ENCODE measurements at places on chromosomes 6 and 20. TPM values are rescaled to one million over a fixed set of nuclear protein-coding genes. Genes with fewer than 3 reads are reported as not detected.

MOG gene
- total RNA-seq = 1.5 TPM

KCNK17 gene
- 9.3 TPM for total RNA-seq

DNA sequence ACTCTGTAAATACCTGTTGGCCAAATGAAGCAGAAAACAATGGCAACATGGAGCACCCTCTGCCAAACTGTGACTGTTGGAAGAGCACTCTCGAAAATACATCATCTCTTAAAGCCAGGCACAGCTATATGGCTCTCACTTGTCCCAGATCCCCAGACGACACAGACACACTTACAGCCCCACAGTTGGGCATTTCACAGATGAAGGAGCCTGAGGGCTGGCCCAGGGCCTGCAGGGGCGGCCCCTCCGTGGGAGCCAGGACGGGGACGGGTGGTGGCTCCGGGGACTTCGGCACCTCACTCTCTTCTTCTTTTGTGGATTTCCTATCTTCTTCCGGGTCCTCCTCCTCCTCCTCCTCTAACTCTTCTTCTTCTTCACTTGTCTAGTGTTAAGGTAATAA lies 18.4 kb upstream of the MRPS10 start:
- DNase-seq = no peak

DNA sequence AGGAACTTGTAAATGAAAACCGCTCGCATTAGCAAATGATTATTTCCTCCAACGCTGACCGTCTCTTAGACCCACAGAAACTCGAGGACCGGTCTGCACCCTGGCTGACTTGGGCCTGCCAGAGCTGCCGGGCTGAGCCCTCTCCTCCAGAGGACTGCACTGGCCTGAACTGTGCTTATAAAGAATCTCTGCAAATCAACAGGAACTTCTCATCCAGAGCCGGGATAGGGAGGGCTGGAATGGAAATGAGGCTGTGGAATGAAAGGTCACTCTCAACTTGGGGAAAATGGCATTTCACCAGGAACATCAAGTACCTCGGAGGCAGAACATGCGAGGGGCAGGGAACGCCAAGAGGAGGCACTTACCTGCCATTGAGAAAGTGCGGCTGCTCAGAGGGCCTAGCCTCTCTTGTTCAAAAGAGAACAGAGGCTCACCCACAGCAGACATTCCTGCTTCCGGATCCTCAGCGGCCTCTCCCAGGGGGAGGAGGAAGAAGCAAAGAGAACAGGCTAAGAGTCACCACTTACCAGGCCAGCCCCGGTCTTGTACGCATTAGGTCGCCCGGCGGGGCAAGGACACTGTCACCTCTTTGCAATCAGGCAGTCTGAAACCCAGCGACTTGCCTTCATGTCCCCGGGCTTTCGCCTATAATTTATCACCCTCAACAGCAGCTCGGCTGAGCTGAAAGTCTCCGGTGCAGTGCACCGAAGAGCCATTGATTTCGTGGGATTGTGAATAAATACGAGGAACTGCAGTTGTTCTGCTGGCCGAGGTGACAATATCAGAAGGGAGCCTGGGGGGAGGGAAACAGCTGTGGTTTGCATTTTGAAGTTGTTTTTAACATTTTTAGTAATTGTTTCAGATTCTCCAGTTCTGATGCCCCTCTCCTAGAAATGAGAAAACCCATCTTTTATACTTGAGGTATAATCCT lies 37.6 kb downstream of the ZMYND8 start:
- DNase-seq = peak; percentile 89

- peak; percentile 68 for DNase-seq
These were observed at the start of gene PPP1R3G for GRCh38 chr6:5084781-5085647. Gene PPP1R3G (plus strand): TSS chr6:5085341. CDS start chr6:5085486, 145 bp downstream.

- no peak for DNase-seq
These were observed 458.7 kb upstream of the AGPAT4 start for GRCh38 chr6:161732594-161732993.

DNA sequence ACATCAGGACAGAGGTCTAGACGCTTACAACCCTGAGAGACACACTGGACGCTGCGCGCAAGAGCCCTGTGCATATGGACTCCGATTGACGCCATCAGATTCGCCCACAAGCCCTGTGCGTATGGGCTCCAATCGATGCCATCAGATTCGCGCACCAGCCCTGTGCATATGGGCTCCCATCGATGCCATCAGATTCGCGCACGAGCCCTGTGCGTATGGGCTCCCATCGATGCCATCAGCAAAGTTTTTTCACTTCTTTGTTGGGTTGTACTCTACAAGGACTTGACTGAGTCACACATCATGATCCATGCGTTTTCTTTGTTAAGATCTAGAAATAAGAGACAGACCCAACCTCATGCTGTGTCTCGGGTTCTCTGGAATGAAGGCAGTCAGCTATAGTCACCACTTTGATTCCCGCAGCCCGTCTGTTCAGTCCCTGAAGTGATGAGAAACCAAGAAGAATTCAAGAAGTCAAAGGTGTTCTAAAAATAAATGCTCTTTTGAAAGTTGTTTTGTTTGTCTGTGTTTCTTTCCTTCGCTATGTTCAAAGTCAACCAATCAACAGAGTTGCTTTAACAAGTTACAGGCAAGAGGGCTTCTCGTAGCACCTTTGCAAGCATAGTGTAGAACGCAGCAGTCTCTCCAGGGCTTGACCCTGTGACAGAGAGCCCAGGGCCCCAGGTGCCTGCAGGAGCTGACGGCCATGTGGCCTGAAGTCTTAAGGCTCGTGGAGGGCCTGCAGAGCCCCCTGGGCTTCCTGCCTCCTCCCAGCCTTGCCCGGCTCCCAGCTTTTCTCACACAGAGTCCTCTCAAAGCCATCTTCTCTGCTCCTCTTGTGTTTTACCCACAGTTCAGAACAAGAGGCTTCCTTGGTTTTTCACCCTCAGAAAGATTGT lies 7.9 kb downstream of the RPS6KA2 start:
- no peak for DNase-seq

DNA sequence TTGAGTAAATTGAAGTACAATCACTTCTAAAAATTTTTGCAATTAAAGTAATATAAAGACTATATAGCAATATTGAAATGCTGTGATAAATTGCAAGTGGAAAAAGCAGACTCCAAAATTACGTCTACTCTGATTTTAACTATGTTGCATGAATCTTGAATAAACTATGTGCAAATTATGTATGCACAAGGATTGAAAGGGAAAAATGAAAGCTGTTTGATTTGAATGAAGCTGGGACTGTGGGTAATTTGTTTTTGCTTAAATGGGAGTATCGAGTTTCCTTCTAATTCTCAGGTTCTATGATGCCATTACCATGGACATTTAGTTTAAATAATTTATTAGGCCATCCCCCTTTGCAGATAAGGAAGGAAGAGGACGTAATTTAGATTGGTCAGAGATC lies 198.7 kb upstream of the MYLIP start:
- no peak for DNase-seq

GRCh38 chr6:95094751-95095663 lies 482.3 kb upstream of the MANEA start:
- DNase-seq = no peak

GRCh38 chr6:380234-381218 lies 11.0 kb upstream of the IRF4 start:
- DNase-seq = no peak

RFX6 gene
- total RNA-seq = not detected

TNFAIP3 gene
- total RNA-seq = 7.6 TPM

GRCh38 chr6:140985679-140986275 lies 1146.9 kb upstream of the GJE1 start:
- DNase-seq = no peak

- DNase-seq = no peak
These were observed 139.3 kb upstream of the PHACTR1 start for GRCh38 chr6:12577124-12577850.

- DNase-seq = peak; percentile 77
These were observed 23.6 kb upstream of the TMEM181 start for GRCh38 chr6:158536084-158536890.

DNA sequence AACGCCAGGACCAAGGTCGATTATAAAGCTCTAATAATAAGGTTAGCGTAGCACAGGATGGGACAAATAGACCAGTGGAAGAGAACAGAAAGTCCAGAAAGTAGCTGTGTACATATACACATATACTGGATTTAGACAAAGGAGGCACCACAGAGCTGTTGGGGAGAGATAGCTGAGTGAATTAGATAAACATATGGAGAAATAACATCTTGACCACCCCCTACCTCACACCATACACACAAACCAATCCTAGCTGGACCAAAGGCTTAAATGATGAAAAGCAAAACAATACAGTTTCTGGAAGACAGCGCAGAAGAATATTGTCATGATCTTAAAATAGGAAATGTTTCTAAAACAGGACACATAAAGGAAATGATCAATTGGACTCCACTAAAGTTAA lies 112.9 kb downstream of the PXDC1 start:
- DNase-seq = no peak

MLN gene
- total RNA-seq = not detected

PDSS2 gene
- total RNA-seq = 14.5 TPM

GRCh38 chr6:50816115-50816675 lies 2.5 kb upstream of the TFAP2B start:
- peak; percentile 68 for DNase-seq

BTN1A1 gene
- not detected for total RNA-seq

PTPRA gene
- total RNA-seq = 37.1 TPM

DNA sequence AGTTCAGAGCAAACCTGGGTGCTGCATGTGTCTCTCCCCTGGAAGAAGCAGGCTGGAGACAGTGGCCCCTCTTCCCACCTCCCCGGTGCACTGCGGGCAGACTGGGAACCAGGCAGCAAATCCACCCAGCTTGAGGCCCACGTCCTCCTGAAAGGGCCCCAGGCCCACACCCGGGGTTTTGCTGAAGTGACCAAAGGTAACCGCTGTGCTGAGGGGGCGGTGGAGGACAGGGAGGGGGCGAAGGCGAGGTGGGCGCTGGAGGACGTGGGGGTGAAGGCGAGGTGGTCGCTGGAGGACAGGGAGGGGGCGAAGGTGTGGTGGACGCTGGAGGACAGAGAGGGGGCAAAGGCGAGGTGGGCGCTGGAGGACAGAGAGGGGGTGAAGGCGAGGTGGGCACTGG lies 1.8 kb upstream of the BIRC7 start:
- peak; percentile 22 for DNase-seq

PPP1R16B gene
- total RNA-seq = 5.1 TPM

AGER gene
- total RNA-seq = 3.6 TPM

KIF25 gene
- 0.29 TPM for total RNA-seq

DCDC2 gene
- not detected for total RNA-seq

OR2H2 gene
- total RNA-seq = not detected

GRCh38 chr6:143859891-143860660 lies 4.2 kb upstream of the ZC2HC1B start:
- DNase-seq = no peak

- DNase-seq = no peak
These were observed 12.5 kb downstream of the CRYBG1 start for GRCh38 chr6:106372838-106373501.

GRCh38 chr6:4981761-4982160 lies 22.1 kb downstream of the RPP40 start:
- no peak for DNase-seq

ANGPT4 gene
- not detected for total RNA-seq

DNA sequence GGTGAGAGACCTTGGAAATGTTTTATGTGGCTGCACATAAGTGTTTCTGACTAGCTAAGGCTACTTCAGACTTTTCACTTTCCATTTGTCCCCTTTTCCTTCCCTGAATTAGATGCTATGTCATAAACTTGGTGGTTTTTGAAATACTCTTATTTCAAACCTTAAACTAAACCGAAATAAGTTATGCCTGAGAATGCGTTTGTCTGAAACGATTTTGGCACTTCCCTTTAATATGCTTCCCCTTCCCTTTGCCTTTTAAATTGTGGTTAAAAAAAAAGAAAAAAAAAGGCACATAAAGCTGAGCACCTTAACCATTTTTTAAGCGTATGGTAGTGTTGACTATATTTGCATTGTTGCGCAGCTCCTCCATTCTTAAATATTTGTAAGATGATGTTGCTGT lies 14.3 kb downstream of the ZNF451 start:
- no peak for DNase-seq

DNA sequence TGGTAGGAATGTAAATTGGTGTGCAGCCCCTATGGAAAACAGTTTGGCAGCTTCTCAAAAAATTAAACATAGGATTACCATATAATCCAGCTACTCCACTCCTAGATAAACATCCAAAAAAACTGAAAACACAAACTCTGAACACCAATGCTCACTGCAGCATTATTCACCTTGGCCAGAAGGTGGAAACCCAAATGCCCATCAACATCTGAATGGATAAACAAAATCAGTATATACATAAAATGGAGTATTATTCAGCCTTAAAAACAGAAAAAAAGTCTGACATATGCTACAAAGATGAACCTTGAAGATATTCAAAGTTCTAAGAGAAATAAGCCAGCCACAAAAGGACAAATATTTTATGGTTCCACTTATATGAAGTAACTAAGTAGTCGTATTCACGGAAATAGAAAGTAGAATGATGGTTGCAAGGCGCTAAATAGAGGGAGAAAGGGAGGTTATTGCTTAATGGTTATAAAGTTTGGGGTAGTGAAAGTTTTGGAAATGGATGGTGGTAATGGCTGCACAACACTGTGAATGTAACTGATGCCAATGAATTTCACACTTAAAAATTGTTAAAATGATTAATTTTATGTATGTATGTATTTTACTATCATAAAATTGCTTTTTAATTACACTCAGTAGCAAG lies 4.0 kb downstream of the PHF10 start:
- DNase-seq = no peak

GRCh38 chr20:50325651-50326050 lies 135.0 kb downstream of the CEBPB start:
- no peak for DNase-seq

MCCD1 gene
- total RNA-seq = not detected

UNC5CL gene
- total RNA-seq = 0.85 TPM

- DNase-seq = no peak
These were observed 71.8 kb upstream of the CENPW start for GRCh38 chr6:126268092-126268491.

DNA sequence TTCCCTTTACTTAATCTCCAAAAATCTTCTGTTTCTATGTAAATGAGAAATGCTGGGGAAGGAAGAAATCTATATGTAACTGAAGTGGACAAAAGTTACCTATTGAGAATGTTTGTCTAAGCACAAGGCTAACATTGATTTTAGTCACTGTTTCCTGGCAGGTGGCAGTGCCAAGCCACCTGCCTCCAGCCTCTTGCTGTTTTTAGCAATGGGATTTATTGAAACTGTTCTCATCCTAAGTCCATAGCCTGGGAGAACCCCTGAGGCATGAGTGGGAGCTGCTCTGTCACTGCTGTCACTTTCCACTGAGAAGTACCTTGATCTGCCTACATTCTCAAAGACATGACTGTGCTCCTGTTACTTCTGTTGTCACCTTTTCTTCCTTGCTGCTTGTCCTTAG lies 14.7 kb downstream of the ENPP3 start:
- no peak for DNase-seq

GRCh38 chr6:79250107-79250514 lies 15.6 kb upstream of the HMGN3 start:
- no peak for DNase-seq

LHFPL5 gene
- not detected for total RNA-seq

DNA sequence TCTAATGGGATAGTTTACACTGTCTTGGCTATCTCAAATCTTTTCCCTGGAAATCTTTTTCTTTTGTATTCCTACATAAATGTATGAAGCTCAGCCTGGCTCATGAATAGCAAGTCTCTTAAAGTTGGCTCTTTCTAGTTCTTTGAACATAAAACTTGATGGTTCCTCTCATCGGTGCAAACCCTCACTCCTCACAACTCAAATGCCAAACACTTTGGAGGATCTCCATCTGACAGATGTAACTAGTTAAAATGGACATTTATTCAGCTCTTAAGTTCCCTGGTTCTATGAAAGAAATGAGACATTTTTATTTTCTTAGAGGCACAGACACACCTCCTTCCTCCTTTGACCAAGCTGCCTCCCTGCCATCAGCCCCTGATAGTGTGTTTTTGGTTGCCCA lies 43.6 kb upstream of the IL17A start:
- DNase-seq = no peak
